Ovary (tissue), 10 donors: ENCODE measurements at places on chromosomes 16 and 17.

DNA sequence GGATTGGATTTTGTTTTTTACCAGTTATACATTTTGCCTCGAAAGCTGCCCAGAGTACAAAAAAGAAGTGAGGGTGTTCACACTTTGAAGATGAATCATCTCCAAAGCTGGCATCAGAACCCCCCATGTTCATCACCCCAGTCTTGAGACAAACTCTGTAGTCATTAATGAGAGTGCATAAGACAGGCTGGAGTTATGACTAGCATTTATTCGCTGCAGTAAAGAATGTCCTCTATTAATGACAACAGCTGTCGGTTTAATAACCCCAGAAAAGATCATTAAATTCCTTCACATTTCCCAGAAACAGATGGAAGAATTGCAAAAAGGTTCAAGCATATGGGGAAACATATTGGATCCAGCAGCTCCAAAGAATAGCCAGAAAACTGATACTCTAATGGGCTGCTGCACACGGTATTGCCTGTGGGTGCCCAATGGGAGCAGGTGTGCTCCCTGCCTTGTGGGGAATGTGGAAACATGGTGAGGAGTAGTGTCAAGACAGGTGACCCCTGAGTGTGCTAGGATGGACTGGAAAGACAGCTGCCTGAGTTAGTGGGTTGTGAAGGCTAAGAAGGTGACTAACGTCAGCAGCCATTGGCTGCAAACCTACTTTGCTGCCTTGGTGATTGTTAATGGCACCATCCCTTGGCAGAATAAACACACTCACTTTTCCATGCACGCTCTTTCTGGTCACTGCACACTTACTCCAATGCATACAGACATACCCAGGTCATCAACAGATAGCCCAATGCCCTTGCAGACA is 81.9 kb downstream of the AIPL1 start:
- no peak for DNase-seq

- DNase-seq: no peak
Observed at GRCh38 chr16:64450177-64450576, 671.7 kb downstream of the CDH11 start.

- DNase-seq: no peak
Observed at GRCh38 chr17:77637818-77638575, 320.5 kb upstream of the TNRC6C start.

- no peak for DNase-seq
Observed at GRCh38 chr17:82160075-82160474, 52.6 kb downstream of the CCDC57 start.

- no peak for DNase-seq
Observed at GRCh38 chr17:7346761-7347614, 5.0 kb upstream of the KCTD11 start.
